T-helper 9 cell (primary cell): ENCODE measurements at places on chromosomes 12 and 14.

- no peak for DNase-seq
Observed at GRCh38 chr12:109947521-109947920, 47.4 kb downstream of the TCHP start.

DNA sequence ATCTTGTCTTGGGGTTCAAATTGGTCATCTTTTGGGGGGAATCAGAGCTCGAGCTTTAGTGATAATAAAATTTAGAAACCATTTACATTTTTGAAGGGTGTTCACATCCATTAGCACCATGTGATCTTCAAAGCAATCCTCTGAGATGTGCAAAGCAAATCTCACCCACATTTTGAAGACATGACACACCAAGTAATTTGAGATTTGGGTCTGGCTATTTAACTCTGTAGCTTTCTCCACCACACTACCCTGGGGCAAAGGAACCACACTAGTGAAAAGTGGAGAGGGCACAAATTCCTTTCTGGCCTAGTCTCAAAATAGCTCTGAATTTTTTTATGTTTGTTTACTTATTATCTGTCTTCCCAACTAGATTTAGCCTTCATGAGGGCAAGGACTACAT, 46.6 kb upstream of the TMEM233 start:
- no peak for DNase-seq

GRCh38 chr12:121392325-121392716, 7.6 kb upstream of the RNF34 start:
- no peak for DNase-seq

DNA sequence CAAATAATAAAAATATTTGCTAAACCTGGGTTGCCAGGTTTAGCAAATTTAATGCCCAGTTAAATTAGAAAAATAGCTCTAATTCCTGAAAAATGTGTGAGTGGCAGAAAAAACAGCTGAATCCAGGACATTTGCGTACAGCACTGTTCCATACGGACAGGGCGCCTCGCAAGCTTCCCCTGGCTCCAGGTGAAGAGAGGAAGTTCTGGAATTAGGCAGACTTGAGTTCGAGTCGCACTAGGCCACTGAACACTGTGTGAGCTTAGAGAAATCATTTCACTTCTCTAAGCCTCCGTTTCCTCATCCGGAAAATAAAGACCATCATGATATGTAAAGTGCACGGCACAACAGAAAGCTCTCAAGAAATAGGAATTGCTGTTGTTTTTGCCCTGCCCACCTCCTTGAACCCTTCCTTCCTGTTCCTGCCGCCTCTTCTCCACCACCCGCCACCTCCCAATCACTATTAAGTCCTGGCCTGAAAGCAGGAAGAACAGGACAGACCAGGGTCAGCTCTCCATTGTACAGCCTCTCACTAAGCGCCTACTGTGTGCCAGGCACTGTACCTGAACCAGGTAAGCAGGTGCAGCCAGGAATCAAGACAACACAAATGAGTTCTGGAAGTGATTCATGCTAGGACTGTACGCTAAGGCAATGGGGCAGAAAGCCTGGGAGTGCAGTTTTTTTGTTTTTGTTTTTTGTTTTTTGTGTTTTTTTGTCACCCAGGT, 763 bp upstream of the PHETA1 start:
- DNase-seq = no peak

DNA sequence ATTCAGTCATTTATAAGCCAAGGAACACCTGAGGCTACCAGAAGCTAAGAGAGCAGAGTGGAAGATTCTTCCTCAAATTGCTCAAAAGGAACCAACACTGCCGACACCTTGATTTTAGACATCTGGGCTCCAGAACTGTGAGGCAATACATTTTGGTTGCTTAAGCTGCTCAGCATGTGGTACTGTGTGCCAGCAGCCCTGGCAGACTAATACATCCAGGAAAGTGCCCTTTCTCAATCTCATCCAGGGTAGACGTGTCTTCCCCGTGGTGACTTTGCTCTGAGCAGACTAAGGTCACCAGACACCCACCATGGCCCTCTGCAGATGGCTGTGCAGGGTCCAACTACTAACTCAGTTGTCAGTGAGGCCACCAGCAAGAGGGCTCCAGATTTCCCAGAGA, 122.8 kb downstream of the VRK1 start:
- no peak for DNase-seq

DNA sequence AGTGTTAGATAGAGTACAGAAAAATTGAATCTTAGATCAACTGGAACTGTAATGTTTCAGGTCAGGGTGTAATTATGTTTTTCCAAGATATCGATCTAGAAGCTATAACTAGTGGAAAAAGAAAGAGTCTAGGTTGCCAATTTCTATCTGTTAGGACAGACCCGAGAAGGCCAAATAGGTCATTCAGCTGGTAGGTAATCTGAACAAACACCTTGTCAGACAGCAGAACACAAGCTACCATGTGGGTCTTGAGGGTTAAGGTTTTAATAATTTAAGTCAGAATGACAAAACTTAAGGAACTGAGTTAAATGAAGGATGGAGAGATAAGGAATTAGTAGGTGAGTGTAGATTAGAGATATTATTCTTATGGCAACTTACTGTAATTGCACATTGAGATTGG, 44.9 kb upstream of the KCNMB4 start:
- no peak for DNase-seq

DNA sequence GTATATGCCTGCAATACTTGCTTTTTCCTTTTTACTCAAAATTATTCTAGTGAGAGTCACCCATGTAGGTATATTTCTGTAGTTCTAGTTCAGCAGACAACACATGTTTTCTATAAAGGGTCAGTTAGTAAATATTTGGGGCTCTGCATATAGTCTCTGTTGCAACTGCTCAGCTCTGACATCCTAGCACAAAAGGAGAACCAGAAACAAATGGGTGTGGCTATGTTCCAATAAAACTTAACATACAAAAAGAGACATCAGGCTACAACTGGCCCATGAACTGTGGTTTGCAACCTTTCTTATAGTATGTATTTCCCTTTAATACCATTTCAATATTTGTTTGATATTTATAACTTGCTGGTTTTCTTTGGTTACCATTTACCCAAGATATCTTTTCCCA, 11.9 kb downstream of the NT5DC3 start:
- no peak for DNase-seq

GRCh38 chr14:68208218-68208617, 388.6 kb downstream of the RAD51B start:
- DNase-seq = no peak

DNA sequence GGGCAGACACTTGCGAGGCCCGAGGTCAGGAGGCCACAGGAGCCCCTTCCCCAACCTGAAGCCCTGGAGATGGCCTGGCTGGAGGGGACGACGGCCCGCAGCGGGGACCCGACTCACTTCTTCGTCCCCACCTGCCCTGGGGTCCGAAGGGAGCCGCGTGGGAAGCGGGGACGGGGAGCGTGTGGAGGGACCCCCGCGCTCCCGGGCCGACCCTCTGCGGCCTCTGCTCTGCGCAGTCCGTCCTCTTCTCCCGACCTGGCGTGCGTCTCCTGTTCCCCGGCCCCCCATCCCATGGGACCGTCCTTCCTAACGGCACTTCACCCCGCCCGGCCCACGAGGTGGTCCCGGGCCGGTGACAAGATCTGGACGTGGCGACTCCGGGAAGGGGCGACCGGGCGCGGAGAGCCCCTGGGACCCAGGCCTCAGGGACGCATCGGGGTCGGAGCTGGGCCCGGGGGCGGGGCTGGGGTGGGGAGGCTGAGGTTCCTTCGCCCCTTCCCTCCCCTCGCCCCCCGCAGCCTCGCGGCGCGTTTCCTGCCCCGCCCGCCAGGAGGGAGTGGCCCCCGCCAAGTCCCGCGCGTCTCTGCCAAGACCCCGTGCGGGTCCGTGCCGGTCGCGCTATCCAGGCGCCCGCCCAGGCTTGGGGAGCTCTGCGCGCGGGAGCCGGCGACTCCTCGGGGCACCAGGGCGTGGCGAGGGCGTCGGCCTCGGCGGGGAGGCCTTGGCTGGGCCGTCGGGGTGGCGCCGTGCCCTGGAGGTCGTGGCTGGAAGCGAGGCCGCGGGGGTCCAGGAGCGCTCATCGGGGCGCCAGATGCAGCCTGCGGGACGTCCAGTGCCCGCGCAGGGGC, 97.1 kb downstream of the TNFAIP2 start:
- DNase-seq = no peak

DNA sequence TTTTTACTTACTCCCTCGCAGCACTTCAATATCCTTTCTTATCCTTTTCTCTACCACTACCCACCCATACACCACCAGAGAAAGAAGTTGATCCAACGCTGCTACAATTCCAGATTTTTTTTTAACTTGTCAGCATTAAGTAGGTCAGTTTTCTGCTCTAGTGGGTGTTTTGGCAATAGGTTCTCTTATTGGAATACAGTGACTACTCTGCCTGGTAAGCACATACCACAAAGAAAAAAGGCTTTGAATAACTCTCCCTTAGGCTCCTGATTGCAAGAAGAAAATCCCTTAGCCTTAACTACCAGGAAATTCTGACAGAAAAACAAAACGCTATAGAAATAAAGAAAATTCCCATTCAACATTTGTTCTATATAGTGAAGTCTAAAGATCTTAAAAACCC, 72.0 kb downstream of the NUMB start:
- DNase-seq = no peak

DNA sequence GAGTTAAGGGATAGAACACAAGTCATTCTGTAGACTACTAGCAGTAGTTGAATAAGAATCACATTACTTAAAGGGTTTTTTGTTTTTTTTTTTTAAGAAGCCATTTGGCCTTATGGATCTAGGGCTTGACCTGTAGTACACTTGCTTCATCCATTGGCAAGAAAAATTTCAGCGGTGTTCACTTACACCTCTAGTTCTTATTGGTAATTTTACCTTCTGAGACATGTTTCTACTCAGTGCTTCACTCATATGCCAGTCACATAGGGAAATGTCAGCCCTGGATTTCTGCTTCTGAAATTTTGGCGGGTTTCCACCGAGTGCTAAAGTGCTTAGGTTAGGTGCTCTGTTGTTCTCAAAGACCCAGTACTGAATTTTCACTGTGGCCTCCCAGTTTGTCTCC, 72.9 kb downstream of the FRMD6 start:
- DNase-seq = no peak

DNA sequence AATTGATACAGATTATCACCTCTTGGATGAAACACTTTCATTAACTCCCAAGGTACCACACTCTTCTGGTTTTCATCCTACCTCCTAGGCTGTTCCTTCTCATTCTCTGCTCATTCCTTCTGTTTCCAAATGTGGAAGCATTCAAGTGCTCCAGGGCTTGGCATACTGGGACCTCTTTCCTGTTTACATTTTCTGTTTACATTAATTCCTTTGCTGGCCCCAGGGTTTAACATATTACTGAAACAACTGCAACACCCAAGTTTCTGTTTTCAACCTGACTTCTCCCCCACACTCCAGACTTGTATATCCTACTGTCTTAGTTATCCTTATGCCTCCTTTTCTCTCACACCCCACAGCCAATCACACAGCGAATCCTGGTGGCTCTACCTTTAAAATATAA, 386.3 kb upstream of the GARIN6 start:
- no peak for DNase-seq

- DNase-seq = no peak
Observed at GRCh38 chr12:89733579-89734201, 25.1 kb upstream of the ATP2B1 start.

DNA sequence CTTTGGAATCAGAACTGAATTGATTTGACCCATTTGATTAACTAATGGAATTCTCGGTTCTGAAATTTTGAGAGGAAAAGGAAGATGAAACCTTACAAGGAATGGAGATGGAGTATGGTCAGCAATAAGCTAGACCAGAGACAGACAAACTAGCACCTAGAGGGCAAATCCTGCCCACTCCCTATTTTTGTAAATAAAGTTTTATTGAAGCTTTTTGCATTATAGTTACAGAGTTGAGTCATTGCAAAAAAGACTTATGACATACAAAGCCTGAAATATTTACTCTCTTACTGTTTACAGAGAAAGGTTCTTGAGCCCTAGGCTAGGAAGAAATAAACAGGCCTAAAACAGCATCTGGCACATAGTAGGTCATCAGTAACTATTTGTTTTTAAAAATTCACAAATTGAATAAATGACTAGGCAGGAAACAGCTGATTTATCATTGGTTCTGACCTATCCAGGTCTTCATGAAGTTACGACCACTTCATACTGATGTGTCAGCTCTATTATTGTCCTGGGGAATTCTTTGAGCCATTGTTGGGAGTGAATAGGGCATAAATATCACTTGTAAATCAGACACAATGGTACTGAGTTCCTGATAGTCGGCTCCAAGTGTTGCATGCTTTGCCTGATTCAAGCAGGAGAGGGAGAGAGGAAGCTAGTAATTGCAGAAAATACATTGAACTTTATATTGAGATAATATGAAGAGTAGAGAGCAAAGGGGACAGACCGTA, 14.6 kb upstream of the STAB2 start:
- no peak for DNase-seq

GRCh38 chr12:6182279-6182898, 17.8 kb upstream of the CD9 start:
- no peak for DNase-seq

DNA sequence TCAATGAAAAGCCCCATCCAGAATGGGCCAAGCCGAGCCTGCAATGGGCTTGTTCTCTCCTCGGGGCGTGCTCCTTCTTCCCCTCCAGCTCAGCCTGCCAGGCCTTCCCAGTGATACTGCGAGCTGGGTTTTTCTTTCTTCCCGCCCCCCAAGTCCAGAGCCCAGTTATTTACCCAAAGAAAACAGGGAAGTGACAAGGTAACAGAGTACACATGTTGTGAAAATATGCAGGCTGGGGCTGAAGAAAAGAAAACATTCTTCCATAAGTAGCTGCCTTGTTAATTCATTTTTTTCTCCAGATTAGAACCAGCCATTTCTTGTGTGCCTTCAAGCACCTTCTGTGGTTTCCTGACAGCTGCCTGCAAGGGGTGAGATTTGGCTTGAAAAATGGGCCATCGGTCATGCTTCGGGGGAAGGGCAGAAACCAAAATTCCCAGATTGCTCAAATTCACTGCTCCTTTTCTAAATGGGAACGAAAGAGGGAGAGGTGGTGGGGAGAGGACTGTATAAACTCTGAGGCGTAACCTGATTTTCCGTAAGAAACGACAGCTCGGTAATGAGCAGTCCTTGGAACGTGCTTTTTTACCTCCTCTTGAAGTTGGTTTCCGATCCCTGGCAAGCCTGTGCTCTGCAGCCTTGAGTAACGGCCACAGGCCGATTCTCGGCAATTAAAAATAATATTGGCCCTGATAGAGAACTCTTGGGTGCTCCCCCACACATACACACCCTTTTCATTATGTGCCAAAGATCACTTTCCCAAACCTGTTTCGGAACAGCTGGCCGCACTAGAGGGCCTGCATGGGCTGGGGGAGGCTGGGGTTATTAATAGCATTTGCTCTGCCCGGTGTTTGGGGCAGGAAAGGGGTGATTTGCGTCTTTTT, 229.4 kb downstream of the ZFP36L1 start:
- DNase-seq = no peak

GRCh38 chr12:80868576-80868975, 69.2 kb downstream of the LIN7A start:
- no peak for DNase-seq

DNA sequence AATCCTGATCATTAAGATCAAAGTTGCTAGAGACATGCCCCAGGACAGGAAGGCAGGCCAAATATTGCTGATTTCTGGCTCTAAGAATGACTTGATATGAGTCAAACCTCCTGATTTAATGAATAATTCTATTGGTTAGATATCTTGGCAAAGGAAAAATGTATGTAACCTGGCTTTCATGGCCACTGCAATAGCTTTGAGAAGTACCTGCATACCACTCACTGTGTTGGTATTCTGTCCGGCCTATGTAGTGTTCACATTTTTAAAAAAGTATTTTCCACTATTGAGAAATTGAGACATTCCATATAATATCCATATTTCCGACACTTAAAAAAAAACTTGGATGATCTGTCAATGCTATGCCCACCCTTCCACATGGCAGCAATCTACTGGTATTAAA, 283.1 kb upstream of the SOX5 start:
- DNase-seq = no peak
